Skeletal muscle cell (primary cell): ENCODE measurements at places on chromosomes 7 and 10.
A peak's percentile ranks its signal among the peaks of the same experiment; 100 is the strongest.

GRCh38 chr7:42662862-42663261, 249.0 kb downstream of the C7orf25 start:
- DNase-seq = no peak

DNA sequence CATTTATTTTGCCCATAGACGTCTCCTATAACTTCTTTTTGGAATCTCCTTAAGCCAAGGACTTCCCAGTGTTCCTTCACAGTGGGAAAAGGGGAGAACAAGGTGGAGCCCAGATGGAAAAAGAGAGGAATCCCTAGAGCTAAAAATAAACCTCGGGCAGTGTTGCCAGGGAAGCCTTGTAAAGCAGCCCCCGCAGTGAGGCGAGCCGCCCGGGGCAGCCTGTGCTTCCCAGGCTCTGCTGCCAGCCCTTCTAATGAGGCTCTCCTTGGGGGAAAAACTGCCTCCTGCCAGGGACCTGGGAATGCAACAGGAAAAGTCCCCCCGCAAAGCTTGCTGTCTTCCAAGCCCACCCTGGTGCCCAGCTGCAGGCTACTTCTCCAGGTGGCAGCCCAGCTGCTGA, 71.7 kb downstream of the SH3PXD2A start:
- no peak for DNase-seq

DNA sequence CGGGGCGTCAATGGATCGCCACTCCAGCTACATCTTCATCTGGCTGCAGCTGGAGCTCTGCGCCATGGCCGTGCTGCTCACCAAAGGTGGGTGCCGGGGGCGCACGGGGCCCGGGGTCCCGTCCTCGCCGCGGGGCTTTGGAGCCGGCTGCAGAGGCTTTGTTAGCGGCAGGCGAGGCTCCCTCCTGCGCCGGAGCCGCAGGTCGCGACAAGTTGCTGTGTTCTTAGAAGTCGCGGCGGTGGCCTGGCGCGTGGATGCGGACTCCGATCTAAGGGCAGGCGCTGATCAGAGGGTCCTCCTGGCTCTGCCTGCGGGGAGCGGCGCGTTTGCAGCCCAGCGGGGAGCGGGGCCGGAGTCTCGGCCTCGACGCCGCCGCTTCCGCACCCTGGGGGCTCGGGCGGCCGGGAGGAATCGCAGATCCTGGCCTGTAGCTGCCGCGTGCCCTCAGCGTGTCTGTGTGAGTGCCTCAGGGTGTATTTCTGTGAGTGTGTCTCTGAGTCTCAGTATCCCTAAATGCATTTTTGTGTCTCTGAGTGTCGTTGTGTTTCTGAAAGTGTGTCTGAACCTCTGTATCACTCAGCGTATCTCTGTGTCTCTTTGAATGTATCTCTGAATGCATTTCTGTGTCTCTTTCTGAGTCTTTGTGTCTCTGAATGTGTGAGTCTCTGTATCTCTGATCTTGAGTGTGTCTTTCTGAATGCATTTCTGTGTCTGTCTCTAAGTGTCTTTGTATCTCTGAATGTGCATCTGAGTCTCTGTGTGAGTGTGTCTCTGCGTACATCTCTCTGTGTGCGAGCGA, 766 bp downstream of the BAMBI start:
- no peak for DNase-seq

- DNase-seq = no peak
These were observed 32.0 kb upstream of the MYO3A start for GRCh38 chr10:25902002-25902401.

DNA sequence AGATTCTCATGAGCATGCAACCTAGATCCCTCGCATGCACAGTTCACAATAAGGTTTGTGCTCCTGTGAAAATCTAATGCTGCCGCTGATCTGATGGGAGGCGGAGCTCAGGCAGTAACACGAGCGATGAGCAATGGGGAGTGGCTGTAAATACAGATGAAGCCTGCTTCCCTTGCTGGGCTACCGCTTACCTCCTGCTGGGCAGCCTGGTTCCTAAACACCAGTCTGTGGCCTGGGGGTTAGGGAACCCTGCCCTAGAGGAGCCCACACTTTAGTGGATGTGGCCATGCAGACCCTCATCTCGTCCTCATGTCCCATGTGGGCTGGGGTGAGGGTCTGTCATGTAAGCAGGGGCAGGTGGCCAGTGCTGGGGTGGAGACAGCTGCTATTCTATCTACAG, 417.6 kb downstream of the GLRX3 start:
- no peak for DNase-seq

DNA sequence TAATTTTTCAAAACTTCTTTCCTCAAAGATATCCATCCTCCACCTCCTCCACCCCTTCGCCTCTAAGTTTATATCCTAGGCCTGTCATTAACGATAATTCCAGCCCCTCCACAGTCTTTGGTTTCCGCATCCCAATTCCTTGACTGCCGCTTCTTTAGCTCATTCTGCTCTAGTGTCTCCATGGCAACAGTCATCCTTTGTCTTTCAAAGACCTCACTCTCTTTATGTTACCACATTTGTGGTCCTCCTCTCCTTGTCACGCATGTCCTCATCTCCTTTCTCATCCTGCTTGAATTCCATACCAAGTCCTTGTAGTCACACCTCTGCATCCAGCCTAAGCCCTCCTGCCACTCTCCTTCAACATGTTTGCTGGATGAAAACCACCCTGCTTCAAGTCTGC, 511.2 kb upstream of the KLF6 start:
- DNase-seq = no peak

- no peak for DNase-seq
These were observed 32.5 kb downstream of the RGS10 start for GRCh38 chr10:119509909-119510451.

- no peak for DNase-seq
These were observed 72.8 kb downstream of the BICC1 start for GRCh38 chr10:58585435-58585834.

GRCh38 chr7:151901828-151902227, 24.9 kb upstream of the PRKAG2 start:
- DNase-seq = no peak

DNA sequence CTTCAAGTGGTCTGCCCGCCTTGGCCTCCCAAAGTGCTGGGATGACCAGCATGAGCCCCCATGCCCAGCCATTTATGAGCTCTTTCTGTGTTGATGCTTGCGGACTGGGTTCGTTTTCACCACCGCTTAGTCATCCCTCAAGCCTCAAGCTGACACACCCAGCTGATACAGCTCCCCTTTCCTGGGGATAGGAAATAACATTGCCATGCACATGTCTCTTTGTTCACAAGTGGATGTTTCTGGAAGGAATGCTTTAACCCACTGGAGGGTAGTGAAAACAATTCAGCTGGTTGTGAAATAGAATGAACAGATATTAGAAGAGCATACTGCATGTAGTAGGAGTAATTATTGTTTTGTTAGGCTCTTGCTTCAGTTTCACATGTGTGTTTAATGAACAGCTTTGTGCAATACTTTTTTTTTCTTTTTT, 8.5 kb upstream of the METTL27 start:
- peak; percentile 97 for DNase-seq

- no peak for DNase-seq
These were observed 3.8 kb downstream of the LDB3 start for GRCh38 chr10:86671985-86672710.

DNA sequence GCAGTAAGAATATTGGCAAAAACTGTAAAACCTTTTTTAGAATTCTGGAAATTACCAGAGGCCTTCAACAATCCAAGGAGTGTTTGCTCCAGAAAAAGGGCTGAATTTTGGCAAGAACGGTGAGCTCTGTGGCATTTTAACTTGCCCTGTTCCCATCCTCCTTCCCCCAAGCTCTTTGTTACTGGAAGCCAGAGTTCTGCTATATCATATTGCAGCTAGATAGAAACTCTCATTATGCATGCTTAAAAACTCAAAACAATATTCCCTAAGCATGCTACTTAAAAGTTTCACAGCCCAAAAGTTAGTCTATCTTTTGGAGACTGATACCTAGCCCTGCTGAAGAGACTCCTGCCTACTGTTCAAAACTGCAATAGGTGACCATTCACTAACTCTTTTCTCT, 70.6 kb upstream of the GPR37 start:
- DNase-seq = no peak

GRCh38 chr10:114404171-114405010, at the start of gene AFAP1L2:
Gene AFAP1L2, minus strand, starts transcription at chr10:114404502. Its CDS starts 47 bp downstream, at chr10:114404455.
- DNase-seq = no peak

DNA sequence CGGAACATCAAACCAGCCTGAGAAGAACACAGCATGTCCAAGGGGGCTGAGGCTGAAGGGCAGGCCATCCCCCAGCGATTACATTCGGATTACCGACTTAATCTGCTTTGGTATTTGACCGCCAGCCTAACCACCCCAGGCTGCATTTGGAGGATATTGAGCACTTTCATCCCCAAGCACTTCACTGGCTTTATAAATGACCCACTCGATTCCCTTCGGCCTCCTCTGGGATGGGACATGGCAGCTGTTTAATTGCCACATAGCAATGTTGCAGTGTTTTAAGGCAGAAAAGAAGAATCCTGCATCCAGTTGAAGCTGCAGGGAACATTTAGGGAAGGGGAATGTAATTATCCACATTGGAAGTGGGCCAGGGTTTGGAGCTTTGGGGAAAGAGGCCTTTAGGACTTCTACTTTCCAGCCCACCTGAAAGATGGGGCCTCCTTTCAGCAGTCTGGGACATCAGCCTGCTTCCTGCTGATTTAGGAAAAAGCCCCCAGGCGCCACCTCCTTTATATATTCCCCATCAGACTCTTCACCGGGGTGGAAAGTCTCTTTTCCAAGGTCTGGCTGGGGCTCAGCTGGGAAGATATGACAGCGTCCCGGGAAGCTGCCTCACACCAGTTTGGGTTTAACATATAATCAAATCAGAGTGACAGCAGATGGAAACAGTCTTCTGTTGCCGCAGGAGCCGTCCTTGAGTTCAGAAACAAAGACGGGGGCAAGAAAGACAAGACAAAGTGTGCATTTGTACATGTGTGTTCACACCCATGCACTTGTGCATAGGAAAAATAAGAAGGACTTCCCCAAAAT, 9.2 kb downstream of the DPCD start:
- no peak for DNase-seq
